ENCODE measurements at places on chromosomes 11 and 22. TPM values are rescaled to one million over a fixed set of nuclear protein-coding genes. Genes with fewer than 3 reads are reported as not detected.

Gene PKP3
- 1.6 TPM for total RNA-seq

Gene DUSP8
- 3.3 TPM for total RNA-seq

Gene KLHL35
- total RNA-seq, result 0.27 TPM

Gene POU2AF2
- not detected for total RNA-seq

Gene CABP7
- not detected for total RNA-seq

Gene TBX1
- total RNA-seq, result 14.5 TPM
